Activated CD8-positive, alpha-beta memory T cell treated with anti-CD3 and anti-CD28 coated beads for 48 hours (primary cell): ENCODE measurements at places on chromosomes 13 and 19.

DNA sequence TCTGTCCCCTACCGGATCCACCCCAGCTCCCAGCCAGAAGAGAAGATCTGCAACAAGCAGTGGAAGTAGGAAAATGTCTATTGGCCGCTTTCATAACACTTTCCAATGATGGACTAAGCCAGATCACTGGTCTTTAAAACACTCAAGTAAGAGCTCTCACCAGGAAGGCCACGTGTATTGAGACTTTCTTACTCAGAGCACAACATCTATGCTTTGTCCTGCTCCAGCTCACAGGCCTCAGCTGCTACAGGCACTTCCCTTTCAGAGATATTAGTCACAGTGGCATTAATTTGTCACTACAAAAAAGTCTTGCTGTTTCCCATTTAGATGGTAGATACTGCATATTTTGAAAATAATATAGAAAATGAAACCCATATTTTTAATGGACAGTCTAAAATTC is 164.2 kb downstream of the ABCC4 start:
- no peak for DNase-seq

DNA sequence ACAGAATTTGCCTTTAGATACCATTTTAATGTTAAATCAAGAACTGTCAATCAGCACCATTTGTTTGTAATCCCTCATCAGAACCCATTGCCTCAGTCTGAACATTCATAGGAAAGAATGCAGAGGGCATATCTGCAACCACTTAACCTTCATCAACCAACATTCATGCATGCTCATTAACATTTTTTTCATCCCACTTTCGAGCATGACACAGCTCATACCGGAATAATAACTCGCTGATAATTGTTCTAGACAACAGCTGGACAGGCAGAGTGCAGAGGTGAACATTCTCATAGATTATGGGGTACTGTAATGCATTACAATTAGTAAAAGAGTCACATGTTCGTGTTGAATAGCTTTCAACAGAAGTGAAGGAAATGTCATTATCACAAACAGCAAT is 216.8 kb downstream of the DIAPH3 start:
- DNase-seq = no peak

DNA sequence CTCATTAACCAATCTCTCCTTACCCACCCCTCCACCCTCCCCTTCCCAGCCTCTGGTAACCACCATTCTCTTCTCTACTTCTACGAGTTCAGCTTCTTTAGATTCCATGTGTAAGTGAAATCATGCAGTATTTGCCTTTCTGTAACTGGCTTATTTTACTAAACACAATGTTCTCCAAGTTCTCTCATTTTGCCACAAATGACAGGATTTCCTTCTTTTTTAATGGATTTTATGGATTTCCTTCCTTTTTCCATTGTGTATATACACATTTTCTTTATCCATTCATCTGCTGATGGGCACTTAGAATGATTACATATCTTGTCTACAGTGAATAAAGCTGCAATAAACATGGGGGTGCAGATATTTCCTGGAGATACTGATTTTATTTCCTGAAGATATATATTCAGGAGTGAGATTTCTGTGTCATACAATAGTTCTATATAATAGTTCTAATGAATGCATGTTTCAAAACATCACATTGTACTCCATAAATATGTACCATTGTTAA is 20.2 kb downstream of the KCTD12 start:
- DNase-seq = no peak

DNA sequence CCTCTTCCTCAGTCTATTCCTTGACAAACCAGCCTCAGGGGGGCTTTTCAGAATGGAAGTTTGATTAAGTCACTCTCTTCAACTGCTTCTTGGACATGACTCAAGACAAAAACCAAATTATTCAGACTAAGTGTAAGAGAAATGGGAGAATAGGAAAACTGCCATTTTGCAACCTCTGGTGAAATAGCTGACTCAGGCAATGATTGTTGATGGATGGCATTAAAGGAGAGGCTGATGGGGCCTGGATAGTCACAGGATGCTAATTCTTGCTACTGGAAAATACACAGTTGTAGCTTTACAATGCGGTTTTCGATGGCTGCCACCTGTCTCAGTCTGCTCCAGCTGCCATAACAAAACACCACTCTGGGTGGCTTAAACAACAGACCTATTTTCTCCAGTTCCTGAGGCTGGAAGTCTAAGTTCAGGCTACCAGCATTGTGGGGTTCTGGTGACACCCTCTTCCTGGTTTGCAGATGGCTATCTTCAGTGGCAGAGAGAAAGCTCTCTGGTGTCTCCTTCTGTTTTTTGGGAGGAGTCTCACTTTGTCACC is 6.1 kb downstream of the NOSIP start:
- DNase-seq = no peak

- DNase-seq = no peak
These were observed 36.0 kb downstream of the SPTBN4 start for GRCh38 chr19:40502647-40503319.

DNA sequence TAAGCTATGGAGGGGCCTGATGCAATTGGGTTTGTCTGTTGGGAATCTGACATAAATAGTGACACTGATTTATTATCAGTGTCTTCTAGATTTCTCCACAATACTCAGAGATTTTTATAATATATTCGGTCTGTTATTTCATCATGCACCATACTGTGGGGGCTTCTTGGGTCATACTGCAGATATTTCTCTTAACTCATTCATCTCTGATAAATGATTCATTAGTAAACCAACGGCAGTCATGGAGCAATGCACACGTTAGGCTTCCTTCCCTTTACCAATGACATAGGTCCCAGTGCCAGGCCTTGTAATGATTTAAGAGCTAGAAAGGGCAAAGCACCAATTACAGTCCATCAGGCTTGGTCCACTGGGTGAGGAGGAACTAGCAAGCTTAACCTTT is 53.6 kb downstream of the FAM216B start:
- DNase-seq = no peak

DNA sequence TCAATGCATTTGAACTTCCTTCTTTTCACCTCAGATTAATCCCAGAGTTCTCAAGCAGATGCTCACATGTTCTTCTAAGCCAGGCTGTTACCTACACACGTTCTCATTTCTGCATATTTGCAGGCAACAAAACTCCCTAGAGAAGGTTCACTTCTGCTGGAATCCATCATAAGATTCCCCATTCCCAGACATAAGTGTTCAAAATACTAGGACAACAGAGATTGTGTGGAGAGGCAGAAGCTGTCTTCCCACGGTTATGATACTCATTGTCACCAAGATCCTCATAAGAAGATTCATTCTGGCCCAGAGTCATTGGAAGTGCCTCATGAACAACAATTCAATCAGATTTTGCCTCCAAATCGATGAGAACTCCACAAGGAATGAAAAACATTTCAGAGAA is 931.6 kb upstream of the MIR17HG start:
- no peak for DNase-seq

DNA sequence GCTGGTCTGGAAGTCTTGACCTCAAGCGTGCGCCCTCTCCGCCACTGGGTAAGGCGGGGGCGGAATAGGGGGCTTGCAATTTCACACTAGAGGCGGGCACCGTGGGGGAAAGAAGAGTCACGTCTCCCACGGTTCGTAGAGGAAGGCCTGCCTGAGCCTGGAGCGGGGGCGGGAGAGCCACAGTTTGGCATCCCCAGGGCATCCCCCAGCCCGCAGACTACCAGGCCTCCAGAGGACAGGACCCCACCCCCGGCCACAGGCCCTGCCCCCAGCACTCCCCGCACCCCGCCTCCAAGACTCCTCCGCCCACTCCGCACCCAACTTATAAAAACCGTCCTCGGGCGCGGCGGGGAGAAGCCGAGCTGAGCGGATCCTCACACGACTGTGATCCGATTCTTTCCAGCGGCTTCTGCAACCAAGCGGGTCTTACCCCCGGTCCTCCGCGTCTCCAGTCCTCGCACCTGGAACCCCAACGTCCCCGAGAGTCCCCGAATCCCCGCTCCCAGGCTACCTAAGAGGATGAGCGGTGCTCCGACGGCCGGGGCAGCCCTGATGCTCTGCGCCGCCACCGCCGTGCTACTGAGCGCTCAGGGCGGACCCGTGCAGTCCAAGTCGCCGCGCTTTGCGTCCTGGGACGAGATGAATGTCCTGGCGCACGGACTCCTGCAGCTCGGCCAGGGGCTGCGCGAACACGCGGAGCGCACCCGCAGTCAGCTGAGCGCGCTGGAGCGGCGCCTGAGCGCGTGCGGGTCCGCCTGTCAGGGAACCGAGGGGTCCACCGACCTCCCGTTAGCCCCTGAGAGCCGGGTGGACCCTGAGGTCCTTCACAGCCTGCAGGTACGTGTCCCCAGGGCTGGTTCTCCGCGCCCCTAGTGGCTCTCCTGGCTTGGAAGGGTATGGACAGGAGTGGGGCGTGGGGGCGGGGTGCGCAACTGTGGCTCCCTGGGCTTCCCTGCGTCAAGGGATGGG is at the start of gene ANGPTL4:
TSS of gene ANGPTL4 (plus strand) at position 353 of the 969 bp plus-strand sequence. CDS start at position 520, 167 bp downstream.
- peak; percentile 47 for DNase-seq

GRCh38 chr19:1266916-1267476 is 2.1 kb upstream of the CIRBP start:
- no peak for DNase-seq

- no peak for DNase-seq
These were observed 5.7 kb downstream of the ZNF431 start for GRCh38 chr19:21147540-21147939.

DNA sequence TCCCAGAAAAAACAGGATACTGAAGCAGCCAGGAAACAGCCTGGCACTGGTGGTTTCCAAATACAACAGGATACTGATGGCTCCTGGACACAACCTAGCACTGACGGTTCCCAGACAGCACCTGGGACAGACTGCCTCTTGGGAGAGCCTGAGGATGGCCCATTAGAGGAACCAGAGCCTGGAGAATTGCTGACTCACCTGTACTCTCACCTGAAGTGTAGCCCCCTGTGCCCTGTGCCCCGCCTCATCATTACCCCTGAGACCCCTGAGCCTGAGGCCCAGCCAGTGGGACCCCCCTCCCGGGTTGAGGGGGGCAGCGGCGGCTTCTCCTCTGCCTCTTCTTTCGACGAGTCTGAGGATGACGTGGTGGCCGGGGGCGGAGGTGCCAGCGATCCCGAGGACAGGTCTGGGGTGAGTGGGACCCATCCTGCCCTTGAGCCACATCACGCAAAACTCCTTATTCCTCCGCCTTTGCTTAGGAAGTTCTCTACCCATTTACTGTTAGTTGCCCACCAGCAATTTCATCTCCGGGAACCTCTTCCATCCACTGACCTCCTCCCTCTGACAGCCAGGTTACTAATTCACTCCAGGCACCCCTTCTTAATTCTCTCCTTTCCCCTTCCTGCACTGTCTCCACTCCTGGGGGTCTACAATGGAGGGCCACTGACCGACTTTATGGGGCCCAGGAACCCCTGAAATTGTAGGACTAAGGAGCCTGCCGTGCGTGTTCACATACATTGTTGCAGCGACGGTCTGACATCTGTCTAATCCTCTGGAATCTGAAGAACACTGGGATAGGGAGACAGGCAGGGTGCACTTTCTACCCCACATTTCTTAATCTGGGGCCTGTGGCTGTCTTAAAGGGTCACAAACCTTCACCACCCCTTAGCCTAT is 1.2 kb downstream of the ITPKC start:
- no peak for DNase-seq

DNA sequence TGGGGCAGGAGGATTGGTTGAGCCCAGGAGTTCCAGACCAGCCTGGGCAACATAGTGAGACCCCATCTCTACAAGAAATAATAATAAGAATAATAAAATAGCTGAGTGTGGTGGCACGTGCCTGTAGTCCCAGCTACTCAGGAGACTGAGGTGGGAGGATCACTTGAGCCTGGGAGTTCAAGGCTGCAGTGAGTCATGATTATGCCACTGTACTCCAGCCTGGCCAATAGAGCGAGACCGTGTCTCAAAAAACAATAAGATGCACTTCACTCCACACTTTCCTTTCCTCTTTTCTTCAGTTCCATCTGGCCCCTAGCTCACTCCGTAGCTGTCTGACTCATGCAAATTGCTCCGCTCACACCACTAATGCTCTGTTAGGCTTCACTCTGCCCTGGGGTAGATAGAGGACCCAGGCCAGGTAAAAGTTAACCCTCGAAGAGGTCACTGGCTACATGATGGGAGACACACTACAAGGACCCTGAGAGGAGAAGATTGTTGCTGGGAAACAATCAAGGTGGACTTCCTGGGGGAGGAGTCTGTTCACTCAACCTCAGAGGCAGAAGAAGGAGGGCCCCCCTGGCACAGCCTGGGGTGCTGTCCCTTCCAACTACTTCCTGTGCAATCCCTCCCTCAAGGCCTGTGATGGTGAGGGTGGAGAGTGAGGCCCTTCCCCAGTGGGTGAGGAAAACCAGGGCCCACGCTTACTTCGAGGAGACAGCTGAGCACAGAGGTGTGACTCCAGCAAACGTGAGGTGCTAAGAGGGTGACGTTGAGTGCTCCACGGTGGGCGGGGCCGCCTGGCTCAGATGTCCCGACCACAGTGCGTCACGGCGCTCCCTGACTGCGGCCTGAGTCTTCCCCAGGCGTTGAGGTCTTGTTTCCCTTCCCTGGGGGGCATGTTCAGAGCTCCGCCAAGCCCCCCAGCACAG is 8.8 kb upstream of the TNFSF9 start:
- no peak for DNase-seq

DNA sequence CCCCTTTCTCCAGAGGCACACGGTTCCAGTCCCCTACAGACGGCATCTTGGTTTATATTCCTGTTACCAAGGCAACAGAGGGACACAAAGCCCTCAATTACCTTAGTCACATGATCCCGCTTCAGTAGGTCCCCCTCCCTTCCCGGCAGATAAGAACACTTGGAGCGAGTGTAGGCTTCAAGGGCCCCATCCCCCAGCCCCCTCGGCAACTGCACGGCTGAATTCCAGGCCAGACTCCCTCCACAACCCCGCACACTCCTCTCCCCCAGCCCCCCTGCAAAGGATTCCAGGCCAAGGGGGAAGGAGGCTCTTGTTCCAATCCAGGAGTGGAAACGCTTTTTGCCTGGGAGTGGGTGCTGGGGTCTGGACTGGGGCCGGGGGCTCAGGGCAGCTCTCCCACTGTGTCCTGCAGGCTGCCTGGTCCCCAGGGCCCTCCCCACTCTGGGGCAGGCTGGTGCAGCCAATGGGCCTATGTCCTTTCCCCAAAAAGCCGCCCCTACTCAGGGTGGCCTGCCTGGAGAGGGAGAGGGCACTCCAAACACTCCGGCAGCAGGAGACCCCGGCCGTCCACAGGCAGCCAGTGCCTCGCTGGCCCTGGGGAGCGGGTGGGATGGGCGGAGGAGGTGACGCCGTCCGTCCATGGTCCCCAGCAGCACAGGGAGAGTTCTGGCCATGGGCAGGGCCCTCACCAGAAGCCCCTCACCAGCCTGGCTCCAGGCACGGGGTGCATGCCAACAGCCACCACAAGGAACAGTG is 62.6 kb downstream of the MLLT1 start:
- no peak for DNase-seq

- no peak for DNase-seq
These were observed 10.2 kb upstream of the N4BP2L2 start for GRCh38 chr13:32548837-32549236.
